ENCODE measurements at places on chromosomes 11 and 22. TPM values are rescaled to one million over a fixed set of nuclear protein-coding genes. Genes with fewer than 3 reads are reported as not detected.
A peak's percentile ranks its signal among the peaks of the same experiment; 100 is the strongest.

- ATAC-seq = no peak
Observed at GRCh38 chr22:38446018-38446601, 8.9 kb downstream of the KCNJ4 start.

DNA sequence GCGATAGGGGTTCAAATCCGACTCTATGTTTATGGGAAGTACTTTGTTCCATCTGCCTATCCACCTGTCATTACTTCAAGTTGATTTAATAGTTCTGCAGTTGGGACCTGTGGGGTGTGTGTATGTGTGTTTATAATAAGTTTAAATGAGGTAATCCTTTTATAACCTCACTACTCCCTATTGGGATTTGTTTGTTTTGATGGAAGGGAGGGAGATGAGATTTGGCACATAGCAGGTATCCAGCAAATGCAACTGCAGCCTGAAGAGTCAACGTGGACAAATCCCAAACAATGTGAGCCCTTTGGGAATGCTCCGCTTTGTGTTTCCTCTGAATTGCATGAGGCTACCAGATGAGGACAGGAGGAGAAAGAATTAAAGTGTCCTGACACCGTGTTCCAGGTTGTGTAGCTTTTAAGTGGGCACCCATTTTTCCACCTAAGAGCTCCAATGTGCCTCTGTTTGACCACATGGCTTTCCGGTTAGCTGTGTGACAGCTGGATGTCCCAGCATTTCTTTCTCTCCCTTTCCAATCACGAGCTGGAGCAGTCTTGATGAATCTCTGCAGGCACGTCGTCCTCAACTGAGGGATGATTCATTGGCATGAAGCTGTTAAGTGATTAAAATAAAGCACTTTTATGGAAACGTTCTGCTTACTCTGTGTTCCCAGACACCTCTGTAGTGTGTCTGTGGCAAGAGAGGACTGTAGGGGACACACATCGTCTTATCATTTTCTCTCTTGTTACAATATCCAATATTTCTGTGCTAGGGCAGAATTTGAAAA is 610.7 kb downstream of the NTM start:
- no peak for ATAC-seq

DNA sequence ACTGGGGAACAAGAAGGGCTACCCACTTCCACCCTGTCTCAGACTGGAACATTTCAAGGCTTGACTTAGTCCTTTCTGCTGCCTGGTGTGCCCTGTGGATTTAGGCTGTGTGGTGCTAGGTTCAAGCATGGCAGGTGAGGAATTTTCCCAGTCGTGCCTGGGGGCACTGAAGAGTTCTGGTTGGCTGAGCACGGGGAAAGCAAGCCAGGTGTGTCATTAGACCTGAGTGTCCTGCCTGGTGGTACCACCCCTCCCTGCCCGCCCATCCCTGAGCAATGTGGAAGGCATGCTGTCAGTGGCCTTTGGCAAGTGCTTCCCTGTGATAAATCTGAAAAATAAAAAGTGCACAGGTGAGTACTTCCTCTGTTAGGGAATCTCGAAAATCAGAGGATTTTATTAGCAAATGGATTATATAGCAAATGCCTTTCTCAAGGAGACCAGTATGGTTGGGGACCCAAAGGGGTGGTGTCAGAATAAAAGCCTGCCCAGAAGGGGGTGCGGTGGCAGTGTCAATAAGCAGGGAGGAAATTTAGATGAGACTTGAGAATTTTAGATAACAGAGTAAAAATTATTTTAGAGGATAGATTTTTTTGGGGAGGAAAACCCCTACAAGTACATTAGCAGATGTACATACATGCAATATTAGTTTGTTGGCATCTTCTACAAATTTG is 22.8 kb downstream of the TEAD1 start:
- peak; percentile 78 for ATAC-seq

DNA sequence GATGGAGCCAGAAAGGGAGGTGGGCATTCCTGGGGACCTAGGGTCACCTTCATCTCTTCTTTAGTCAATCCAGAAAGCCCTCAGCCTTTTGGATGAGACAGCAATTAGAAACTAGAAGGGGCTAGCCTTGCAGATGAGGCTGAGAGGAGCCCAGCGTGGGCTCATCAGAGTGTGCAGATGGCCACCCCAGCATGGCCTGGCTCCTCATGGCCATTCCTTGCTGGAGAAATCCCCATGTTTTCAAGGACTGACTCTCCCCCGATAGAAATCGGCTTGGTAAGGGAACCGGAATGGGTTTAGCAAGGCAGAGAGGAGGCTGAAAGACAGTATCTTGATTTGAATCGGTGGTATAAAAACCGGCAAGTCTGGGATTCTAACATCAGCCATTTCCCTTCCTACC is 274.6 kb downstream of the BUD13 start:
- ATAC-seq = no peak

- no peak for ATAC-seq
Observed at GRCh38 chr11:62788991-62789390, 1.8 kb downstream of the TMEM179B start.

DNA sequence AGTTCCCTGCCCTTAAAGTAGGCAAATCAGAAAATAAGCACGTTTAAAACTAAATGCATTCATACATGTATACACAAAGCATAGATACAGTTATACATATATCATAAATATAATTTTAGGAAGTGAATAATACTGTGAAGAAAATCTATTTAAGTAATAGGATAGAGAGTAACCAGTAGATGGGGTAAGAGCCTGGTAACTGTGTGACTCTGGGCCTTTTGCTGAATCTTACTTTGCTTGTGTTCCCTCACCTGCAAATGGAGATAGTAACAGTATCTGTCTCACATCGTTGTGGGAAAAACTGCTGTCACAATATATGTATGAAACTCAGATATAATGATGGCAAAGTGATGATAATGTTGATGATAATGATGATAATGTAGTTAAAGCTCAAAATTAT is 29.9 kb downstream of the MS4A2 start:
- ATAC-seq = no peak

- no peak for ATAC-seq
Observed at GRCh38 chr11:15720460-15720859, 605.7 kb downstream of the INSC start.

GRCh38 chr22:36136988-36137387 is 23.6 kb downstream of the APOL3 start:
- ATAC-seq = no peak

DNA sequence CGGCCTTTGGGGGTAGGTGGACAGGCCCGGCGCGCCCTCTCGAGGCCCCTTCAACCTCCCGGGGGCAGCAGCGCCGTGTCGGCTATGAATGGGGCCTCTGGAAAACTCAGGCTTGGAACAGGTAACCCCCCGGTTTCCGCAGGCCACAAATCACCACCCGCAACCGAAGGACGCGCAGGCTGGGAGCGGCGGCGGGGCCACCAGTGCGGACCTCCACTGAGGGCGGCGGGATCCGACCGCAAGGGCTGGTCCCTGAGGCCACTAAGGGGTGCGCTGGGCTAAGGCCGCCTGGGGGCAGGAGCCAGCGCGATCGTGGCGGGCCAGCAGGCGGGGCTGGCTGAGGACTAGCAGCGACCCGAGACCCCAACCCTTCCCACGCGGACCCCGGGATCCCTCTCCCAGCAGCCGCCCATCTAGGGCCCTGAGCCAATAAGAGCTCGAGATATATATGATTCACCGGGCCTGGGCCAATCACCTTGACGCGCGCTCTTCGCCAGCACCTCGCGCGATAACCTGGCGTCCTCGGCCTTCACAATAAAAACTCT is 609 bp upstream of the ATF4 start:
- peak; percentile 84 for ATAC-seq

- no peak for ATAC-seq
Observed at GRCh38 chr22:39856588-39856987, 37.0 kb downstream of the ENTHD1 start.

- ATAC-seq = no peak
Observed at GRCh38 chr11:21371044-21371443, 701.7 kb downstream of the NELL1 start.

- ATAC-seq = no peak
Observed at GRCh38 chr11:78656984-78657383, 82.3 kb upstream of the NARS2 start.

- ATAC-seq = no peak
Observed at GRCh38 chr11:87425943-87426342, 388.2 kb downstream of the TMEM135 start.

GRCh38 chr11:132744771-132745170 is 787.5 kb downstream of the OPCML start:
- no peak for ATAC-seq

DNA sequence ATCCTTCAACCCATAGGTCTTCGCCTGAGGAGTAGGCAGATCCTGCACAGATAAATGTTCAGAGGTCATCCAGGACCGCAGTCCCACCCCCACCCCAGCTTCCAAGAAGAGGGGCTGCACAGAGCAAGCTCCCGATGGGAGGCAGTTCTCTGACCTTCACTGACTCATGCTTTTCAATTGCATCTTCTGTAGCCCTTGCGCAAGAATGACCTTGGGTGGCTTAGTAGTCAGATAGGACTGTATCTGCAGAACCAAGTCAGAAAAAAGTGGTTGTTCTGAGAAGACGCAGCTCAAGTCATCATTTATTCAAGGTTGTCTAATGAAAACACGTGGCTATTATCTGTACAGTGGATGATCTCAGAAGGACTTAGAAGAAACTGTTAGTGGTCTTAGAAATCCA is 16.4 kb upstream of the GRAMD1B start:
- ATAC-seq = no peak

GRCh38 chr11:30445056-30445455 is 122.2 kb downstream of the ARL14EP start:
- no peak for ATAC-seq

GRCh38 chr11:27418356-27418755 is 54.2 kb downstream of the LGR4 start:
- no peak for ATAC-seq

GRCh38 chr11:108863528-108863927 is 198.7 kb downstream of the DDX10 start:
- ATAC-seq = no peak

- ATAC-seq = no peak
Observed at GRCh38 chr11:36346562-36347383, 50.7 kb downstream of the PRR5L start.

GRCh38 chr22:19974935-19975706 is 33.5 kb upstream of the TXNRD2 start:
- ATAC-seq = no peak

MYO7A gene
- total RNA-seq = 0.96 TPM

CCDC134 gene
- 6.9 TPM for total RNA-seq

CSF2RB gene
- 1.00 TPM for total RNA-seq

MUC5AC gene
- not detected for total RNA-seq

MPZL2 gene
- total RNA-seq = 457 TPM

GUCY1A2 gene
- 0.84 TPM for total RNA-seq

SPA17 gene
- total RNA-seq = 6.8 TPM

Measured in esophagus mucosa (tissue), 1 donor.